ENCODE measurements at places on chromosomes 1 and 21.

- no peaks in the 10 kb centered on the region for H3K36me3 ChIP-seq
- no peaks in the 10 kb centered on the region for H3K4me1 ChIP-seq
- DNase-seq, result no peak
- no peaks in the 10 kb centered on the region for H3K27me3 ChIP-seq
- no peak overlapping the region for H3K4me3 ChIP-seq
These were observed 135.6 kb downstream of the ZZZ3 start for GRCh38 chr1:77546890-77547289.

GRCh38 chr1:28516518-28516956, 10.7 kb downstream of the RCC1 start:
- H3K4me1 ChIP-seq, result peaks cover 6% of the 10 kb centered on the region
- H3K4me3 ChIP-seq, result no peak overlapping the region
- DNase-seq, result no peak
- no peak overlapping the region for H3K27ac ChIP-seq
- H3K27me3 ChIP-seq, result no peaks in the 10 kb centered on the region

GRCh38 chr1:183245357-183245756, 59.3 kb downstream of the LAMC2 start:
- no peaks in the 10 kb centered on the region for H3K27me3 ChIP-seq
- DNase-seq, result no peak
- H3K4me1 ChIP-seq, result no peaks in the 10 kb centered on the region
- H3K36me3 ChIP-seq, result no peaks in the 10 kb centered on the region
- no peak overlapping the region for H3K27ac ChIP-seq

GRCh38 chr1:225578251-225578977, 74.5 kb downstream of the ENAH start:
- peaks cover 1% of the 10 kb centered on the region for H3K4me1 ChIP-seq
- no peaks in the 10 kb centered on the region for H3K36me3 ChIP-seq
- H3K27me3 ChIP-seq, result no peaks in the 10 kb centered on the region

- no peaks in the 10 kb centered on the region for H3K36me3 ChIP-seq
- H3K4me1 ChIP-seq, result no peaks in the 10 kb centered on the region
- no peak for DNase-seq
- no peaks in the 10 kb centered on the region for H3K27me3 ChIP-seq
- H3K27ac ChIP-seq, result no peak overlapping the region
These were observed 51.1 kb downstream of the LRRC8D start for GRCh38 chr1:89871768-89872473.

GRCh38 chr1:230167419-230167852, 100.4 kb downstream of the GALNT2 start:
- H3K27me3 ChIP-seq, result no peaks in the 10 kb centered on the region
- no peak overlapping the region for H3K27ac ChIP-seq
- H3K36me3 ChIP-seq, result no peaks in the 10 kb centered on the region
- H3K4me1 ChIP-seq, result 0 out of 2 replicates have a peak, but pooled peaks cover 1% of the 10 kb centered on the region
- peak; percentile 33 for DNase-seq

- no peak overlapping the region for H3K27ac ChIP-seq
- no peak for DNase-seq
- no peaks in the 10 kb centered on the region for H3K27me3 ChIP-seq
These were observed 34.9 kb downstream of the ARID1A start for GRCh38 chr1:26730695-26731094.

GRCh38 chr1:171300401-171300800, 13.6 kb upstream of the FMO4 start:
- no peak overlapping the region for H3K27ac ChIP-seq
- no peaks in the 10 kb centered on the region for H3K36me3 ChIP-seq
- no peak overlapping the region for H3K4me3 ChIP-seq
- DNase-seq, result no peak
- H3K4me1 ChIP-seq, result peaks cover 10% of the 10 kb centered on the region
- no peaks in the 10 kb centered on the region for H3K27me3 ChIP-seq

- H3K4me3 ChIP-seq, result no peak overlapping the region
These were observed 14.7 kb downstream of the PPIE start for GRCh38 chr1:39753132-39754025.

DNA sequence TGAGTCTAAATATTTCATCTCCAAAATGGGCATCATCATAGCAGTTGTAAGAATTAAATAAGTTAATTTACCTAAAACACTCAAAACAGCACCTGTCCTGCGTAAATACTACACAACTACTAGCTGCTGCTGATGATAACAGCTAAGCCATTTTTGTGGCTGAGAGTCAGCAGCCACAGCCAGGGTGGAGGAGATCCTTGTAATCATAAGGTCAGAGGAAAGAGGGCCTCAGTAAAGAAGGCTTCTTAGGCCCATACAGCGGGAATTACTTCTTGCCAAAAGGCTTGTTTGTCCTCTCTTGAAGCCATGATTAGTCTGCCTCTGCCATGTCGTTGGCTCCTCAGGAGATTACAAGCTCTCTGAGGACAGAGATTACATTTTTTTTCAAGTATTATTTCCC, 245.0 kb downstream of the FGGY start:
- no peak overlapping the region for H3K4me3 ChIP-seq
- no peaks in the 10 kb centered on the region for H3K36me3 ChIP-seq
- H3K27ac ChIP-seq, result no peak overlapping the region
- no peaks in the 10 kb centered on the region for H3K4me1 ChIP-seq
- no peak for DNase-seq
